NCI-H1417 treated with DMSO at 0.1 percent for 48 hours (cell line): ENCODE measurements at places on chromosomes 7 and 10.

DNA sequence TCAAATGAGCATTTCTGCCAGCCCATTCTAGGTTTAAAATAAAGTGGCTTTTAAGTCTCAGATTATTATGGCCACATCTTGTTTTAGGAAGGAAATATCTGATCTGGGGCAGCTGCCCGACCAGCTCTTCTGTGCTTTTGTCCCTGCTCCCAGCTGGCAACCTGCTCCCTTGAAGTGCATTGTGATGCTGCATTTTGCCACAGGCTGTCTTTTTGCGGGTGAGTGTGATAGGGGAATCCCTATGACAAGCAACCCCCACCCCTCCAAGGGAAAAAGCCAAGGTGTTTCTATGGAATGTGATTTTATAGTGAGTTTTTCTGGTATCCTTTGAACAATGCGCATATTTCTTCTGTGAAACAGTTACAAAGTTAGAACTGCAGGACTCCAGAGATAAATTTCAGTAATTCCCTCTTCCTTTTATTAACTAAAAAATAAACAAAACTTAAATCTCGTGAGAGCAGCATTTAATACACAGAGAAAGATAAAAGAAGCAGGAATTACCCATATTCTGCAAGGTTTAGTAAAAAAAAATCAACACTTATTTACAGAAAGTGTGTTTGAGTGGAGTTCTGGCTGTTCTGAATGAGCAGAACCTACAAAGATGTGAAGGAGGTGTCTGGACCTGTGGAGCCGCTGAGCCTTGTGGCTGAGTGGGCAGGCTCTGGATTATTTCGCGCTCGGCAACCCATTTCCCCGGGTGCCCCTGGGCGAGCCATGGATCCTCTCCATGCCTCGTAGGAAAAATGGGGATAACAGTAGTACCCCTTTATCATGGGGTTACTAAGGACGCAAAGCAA lies 10.1 kb upstream of the HPS1 start:
- no peak for DNase-seq

DNA sequence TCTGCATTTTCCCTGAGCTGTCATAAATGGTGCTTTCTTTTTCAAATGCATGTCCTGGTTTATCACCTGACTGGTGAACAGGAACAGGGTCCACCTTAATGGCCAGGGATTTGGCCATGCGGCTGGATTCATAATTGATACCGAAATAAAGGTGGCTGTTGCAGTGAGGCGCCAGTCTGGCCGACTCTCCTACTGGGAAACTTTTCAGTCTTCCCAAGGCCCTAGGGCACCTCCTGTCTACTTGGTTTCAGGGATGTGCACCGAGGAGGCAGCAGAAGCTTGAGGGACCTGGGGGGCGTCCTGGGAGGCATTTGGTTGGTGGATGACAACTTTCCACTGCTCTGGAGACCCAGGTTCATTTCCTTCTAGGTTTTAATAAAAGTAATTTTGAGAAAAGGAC lies 46.4 kb upstream of the FIGNL1 start:
- DNase-seq, result no peak

- DNase-seq, result no peak
Observed at GRCh38 chr7:47292832-47293309, 289.0 kb downstream of the TNS3 start.

DNA sequence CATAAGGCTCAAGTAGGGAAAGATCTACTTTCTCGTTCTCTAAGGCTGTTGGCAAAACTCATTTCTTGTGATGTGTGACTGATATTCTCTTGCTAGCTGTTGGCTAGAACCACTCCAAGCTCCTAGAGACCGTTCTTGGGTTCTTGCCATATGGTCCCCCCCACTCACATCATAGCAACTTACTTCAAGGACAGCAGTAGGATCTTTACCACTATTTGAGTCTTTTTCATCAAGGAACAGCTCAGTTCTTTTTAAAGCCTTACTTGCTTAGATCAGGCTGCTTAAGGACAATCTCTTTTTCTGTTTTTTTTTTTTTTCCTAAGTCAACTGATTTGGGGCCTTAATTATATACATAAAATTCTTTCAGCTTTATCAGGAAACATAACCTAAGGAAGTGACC lies 251.1 kb downstream of the GPR37 start:
- no peak for DNase-seq

- DNase-seq, result no peak
Observed at GRCh38 chr7:13055732-13056368, 368.4 kb downstream of the ARL4A start.

- peak; percentile 11 for DNase-seq
Observed at GRCh38 chr10:22655312-22655981, 58.9 kb downstream of the PIP4K2A start.

GRCh38 chr10:95260909-95261552 lies 29.8 kb downstream of the PDLIM1 start:
- DNase-seq, result no peak

GRCh38 chr7:80334908-80335307 lies 177.0 kb downstream of the GNAT3 start:
- DNase-seq, result no peak

- DNase-seq, result no peak
Observed at GRCh38 chr7:158314394-158314793, 273.2 kb downstream of the PTPRN2 start.

- DNase-seq, result no peak
Observed at GRCh38 chr7:100346921-100347320, 11.0 kb upstream of the PILRB start.

DNA sequence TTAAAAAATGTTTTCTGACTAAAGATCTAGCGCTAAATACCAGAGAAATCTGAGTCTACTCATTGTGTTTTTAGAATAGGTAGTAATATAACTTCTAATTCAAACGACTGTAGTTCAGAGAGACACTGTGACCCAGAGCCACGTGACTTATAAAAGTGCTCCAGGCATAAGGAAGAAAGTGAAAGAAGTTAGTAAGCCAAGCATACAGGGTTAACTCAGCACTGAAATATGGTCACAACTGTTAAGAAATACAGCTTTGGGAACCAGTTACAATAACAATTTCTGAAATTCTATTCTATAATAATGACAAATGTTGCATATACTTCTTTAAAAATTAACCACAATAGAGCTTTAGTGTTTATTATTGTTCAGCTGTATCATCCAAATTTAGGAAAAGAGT lies 119.1 kb downstream of the TFEC start:
- DNase-seq, result no peak

DNA sequence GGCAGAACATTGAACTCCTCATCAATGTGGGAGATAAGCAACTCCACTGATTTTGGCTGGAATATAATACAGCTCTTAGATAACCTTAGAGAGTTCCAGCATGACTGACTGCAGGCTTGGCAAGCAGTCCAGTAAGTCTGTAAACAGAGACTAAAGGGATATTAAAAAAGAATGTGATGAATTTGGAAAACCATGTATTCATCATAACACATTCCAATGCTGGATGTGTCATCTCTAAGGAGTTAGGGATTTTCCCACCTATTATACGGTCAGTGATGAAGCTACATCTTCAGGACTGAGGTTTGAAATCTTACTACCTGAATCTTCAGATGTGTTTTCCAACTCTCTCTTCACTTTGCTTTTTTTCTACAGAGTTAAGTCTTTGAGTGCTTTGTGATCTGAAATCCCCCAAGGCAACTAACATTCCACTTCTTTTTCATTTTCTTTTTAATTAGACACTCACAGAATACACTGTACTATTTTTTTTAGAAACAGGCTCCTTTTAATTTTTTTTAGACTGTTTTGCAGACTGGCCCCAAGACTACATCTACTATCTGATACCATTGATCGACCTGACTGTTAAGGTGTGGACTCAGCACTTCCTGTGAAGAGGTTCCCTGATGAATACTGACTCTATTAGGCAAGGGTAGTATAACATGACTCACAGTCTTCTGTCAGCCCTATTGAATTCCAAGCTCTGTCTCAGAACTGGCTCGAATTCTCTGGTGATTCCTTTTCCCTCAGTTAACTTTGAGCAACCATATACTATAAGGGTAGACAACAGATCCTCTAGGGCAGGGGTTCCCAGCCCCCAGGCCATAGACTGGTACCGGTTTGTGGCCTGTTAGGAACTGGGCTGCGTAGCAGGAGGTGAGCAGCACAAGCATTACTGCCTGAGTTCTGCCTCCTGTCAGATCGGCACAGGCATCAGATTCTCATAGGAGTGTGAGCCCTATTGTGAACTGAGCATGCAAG lies 678.2 kb downstream of the GRM8 start:
- no peak for DNase-seq

GRCh38 chr10:10545771-10546170 lies 471.9 kb upstream of the CELF2 start:
- no peak for DNase-seq

DNA sequence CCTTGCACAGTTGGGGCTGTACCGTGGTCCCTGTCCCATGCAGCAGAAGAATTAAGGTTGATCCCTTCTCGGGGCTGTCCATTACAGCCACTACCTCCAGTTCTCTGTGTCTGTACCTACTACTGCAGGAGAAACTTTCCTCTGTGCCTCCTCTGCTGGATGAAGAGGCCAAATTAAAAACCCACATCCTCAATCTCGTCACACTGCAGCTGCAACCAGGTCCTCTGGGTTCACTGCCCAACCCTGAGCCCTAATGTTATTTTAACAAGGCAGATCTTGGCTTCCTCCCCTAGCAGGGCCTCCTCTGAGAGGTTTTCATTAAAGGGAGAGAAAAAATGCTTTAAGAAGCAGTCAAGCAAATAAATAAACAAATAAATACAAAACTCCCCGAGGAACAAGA lies 66.6 kb downstream of the PLXNA4 start:
- no peak for DNase-seq
